ENCODE measurements at places on chromosomes 12 and 14. TPM values are rescaled to one million over a fixed set of nuclear protein-coding genes. Genes with fewer than 3 reads are reported as not detected.

The TAS2R8 gene
- total RNA-seq = not detected

The SLC8B1 gene
- total RNA-seq = 15.7 TPM

The SPIC gene
- not detected for total RNA-seq

The AICDA gene
- not detected for total RNA-seq

The NOP9 gene
- 29.8 TPM for total RNA-seq

The ORMDL2 gene
- 54.6 TPM for total RNA-seq

The OTX2 gene
- not detected for total RNA-seq

The KCNJ8 gene
- total RNA-seq = not detected

The SMIM10L1 gene
- 10.9 TPM for total RNA-seq

The CLEC2D gene
- total RNA-seq = 5.1 TPM

The SMIM41 gene
- total RNA-seq = not detected

The MANSC4 gene
- not detected for total RNA-seq
